Stimulated activated naive CD4-positive, alpha-beta T cell treated with Interleukin-2 at 50 U/mL for 16 hours (primary cell): ENCODE measurements at places on chromosomes 1 and 21.

GRCh38 chr1:152933196-152933595 lies 13.8 kb upstream of the SPRR5 start:
- DNase-seq = no peak

DNA sequence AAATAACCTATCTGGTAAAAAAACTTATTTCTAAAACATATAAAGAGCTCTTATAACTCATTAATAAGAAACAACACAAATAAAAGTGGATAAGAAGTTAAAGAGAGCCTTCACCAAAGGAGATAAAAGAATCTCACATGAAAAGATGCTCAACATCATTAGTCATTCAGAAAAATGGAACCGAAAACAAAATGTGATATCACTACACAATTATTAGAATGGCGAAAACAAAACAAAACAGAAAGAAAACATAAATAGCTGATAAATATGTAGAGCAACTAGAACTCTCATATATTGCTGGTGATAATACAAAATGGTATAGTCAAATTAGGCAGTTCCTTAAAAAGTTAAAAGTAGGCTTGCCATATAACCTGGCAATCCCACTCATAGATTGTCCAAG lies 1109.3 kb downstream of the PLA2G4A start:
- no peak for DNase-seq

- no peak for DNase-seq
These were observed 27.0 kb upstream of the PEX10 start for GRCh38 chr1:2439369-2439768.

GRCh38 chr1:76593141-76593540 lies 274.1 kb upstream of the ST6GALNAC5 start:
- DNase-seq = no peak

- no peak for DNase-seq
These were observed 39.9 kb upstream of the AJAP1 start for GRCh38 chr1:4614371-4615137.
